ENCODE measurements at places on chromosomes 16 and 17. TPM values are rescaled to one million over a fixed set of nuclear protein-coding genes. Genes with fewer than 3 reads are reported as not detected.

- H3K4me1 ChIP-seq: peaks cover 54% of the 10 kb centered on the region
- peaks cover 12% of the 10 kb centered on the region for H3K36me3 ChIP-seq
- peak; percentile 73 for DNase-seq
- peak within 1 kb of the TSS; percentile 93 for H3K27ac ChIP-seq
- H3K4me3 ChIP-seq: peak within 1 kb of the TSS; percentile 98
- H3K27me3 ChIP-seq: no peaks in the 10 kb centered on the region
Observed at GRCh38 chr16:30183233-30184095, at the start of gene CORO1A. CORO1A (plus strand) TSS chr16:30183602; CDS start chr16:30185210, 1,608 bp downstream.

DNA sequence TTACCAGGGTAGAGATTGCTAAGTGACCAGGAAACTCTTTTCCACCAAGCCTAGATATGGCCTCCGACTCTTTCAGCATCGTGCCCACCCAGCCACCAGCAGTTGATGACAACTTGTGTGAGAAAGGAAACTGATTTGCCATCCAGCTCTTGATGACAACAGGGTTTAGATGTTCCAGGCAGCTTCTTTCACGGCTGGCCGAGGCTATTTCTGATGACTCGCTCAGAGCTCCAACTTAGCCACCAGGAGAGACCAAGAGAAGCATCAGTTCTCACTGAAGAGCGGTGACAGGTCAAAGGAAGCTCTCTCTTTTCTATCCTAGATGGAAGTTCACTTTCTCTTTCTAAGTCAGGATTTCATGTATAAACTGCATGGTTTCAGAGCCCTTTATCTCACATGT lies 61.2 kb downstream of the MPHOSPH6 start:
- no peaks in the 10 kb centered on the region for H3K4me1 ChIP-seq
- DNase-seq: no peak
- H3K36me3 ChIP-seq: no peaks in the 10 kb centered on the region
- H3K4me3 ChIP-seq: no peak overlapping the region
- peaks cover 4% of the 10 kb centered on the region for H3K27me3 ChIP-seq

DNA sequence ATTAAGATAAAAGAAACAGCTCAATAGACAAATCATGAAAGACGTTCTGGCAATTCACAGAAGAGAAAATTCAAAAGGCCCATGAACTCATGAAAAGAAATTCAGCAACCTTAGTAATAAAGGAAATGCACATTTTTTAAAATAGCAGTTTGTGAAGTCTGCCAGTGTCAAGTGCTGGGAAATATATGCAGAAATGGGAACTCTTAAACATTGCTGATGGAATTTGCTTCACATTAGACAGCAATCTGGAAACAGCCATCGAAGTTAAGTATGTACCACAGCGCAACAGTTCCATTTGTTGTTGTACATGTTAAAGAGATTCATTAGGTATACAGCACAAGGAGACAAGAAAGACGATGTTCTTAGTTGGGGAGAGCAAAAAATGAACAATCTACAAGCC lies 319.4 kb upstream of the SALL1 start:
- no peaks in the 10 kb centered on the region for H3K27me3 ChIP-seq
- no peak overlapping the region for H3K4me3 ChIP-seq
- no peaks in the 10 kb centered on the region for H3K4me1 ChIP-seq

DNA sequence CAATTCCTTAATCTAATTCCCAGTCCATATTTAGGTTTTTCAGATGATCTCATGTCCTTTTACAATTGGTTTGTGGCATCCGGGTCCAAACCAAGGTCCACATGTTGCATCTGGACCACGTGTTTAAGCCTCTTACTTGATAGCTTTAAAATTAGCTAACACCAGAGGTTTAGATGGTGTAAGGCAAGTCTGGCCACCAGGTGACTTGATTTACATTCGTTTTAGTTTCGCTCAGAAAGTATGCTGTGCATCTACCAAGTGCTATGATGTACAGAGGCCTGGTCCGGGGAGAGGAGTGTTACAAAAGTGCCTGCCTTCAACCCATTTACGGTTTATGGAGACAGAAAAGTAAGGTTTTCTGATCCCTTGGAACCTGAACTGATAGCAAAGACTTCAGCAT lies 878 bp upstream of the DNAJA2 start:
- H3K27ac ChIP-seq: peak overlapping the region; percentile 92
- no peak for DNase-seq
- H3K36me3 ChIP-seq: peaks cover 13% of the 10 kb centered on the region
- peaks cover 24% of the 10 kb centered on the region for H3K4me1 ChIP-seq

GRCh38 chr16:556474-557173 lies 3.6 kb upstream of the PRR35 start:
- H3K4me3 ChIP-seq: no peak overlapping the region
- no peak for DNase-seq
- no peak overlapping the region for H3K27ac ChIP-seq
- H3K36me3 ChIP-seq: peaks cover 7% of the 10 kb centered on the region
- peaks cover 4% of the 10 kb centered on the region for H3K4me1 ChIP-seq

DNA sequence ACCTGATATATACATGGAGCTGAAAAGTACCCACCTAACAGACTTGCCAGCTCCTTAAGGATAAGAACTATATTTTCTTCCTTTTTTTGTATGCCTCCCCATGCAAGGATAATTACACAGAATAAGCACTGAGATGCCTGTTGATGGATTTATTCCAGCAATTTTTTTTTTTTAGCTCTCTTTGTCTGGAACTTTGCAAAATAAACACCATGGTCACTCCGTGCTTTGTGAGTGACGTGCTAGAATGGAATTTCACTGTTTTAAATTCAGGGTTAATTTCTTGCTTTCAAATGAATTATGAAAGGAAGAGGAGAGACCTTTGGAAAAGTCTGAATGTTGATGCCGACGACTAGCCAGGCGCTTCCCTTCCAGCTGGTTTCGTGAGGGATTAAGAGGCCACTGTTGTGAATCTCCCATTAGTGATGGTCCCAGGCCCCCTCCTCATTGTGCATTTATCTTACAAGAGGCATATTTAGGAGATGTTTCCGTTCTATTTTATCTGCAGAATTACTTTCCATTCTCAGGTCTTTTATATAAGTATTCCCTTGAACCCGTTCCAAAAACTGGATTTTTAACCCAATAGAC lies 529.1 kb downstream of the WWOX start:
- H3K27ac ChIP-seq: no peak overlapping the region
- no peak overlapping the region for H3K4me3 ChIP-seq
- no peaks in the 10 kb centered on the region for H3K4me1 ChIP-seq
- no peak for DNase-seq
- H3K36me3 ChIP-seq: no peaks in the 10 kb centered on the region

- peaks cover 26% of the 10 kb centered on the region for H3K36me3 ChIP-seq
- peak within 1 kb of the TSS; percentile 99 for H3K27ac ChIP-seq
- H3K27me3 ChIP-seq: no peaks in the 10 kb centered on the region
- H3K4me1 ChIP-seq: peaks cover 59% of the 10 kb centered on the region
- H3K4me3 ChIP-seq: peak within 1 kb of the TSS; percentile 94
- peak; percentile 45 for DNase-seq
Observed at GRCh38 chr16:3065069-3065741, at the start of gene IL32. IL32 (plus strand) TSS chr16:3065640; CDS start chr16:3065812, 172 bp downstream.

- H3K36me3 ChIP-seq: peaks cover 10% of the 10 kb centered on the region
- H3K27me3 ChIP-seq: no peaks in the 10 kb centered on the region
- H3K4me3 ChIP-seq: no peak overlapping the region
Observed at GRCh38 chr16:87733190-87733589, 32.6 kb downstream of the KLHDC4 start.

DNA sequence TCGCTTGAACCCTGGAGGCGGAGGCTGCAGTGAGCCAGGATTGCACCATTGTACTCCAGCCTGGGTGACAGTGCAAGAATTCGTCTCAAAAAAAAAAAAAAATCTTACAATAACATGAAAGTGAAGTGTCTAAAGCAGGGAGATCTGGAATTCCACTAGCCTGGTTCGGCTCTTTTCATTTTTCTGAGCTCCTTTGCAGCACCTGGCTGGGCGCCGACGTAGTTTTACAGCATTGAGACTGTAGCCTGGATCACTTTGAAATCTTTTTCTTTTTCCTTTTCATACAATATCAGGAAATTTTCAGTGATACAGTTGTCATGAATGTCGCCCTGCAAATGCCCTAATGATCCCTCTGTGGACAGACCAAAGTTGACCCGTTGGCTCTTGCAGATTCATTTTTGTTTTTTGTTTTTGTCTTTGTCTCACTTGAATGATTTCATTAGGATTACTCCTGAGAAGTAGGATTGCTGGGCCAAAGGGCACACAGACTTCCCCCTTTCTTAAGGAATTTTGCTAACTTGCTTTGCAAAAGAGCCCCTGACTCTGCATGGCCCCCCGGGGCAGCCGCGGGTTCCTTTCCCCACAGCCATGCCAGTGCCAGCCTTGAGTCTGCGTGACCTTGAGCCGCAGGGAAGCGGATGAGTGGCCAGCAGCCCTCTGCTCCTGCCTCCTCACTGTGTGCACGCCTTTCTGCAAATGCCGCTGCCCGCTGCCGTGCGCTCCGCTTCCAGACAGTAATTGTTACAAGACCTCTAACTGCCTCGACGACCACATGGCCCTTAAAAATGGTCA lies 28.0 kb downstream of the CRISPLD2 start:
- no peaks in the 10 kb centered on the region for H3K36me3 ChIP-seq
- H3K27me3 ChIP-seq: peaks cover 45% of the 10 kb centered on the region
- no peak for DNase-seq
- H3K27ac ChIP-seq: no peak overlapping the region
- H3K4me3 ChIP-seq: no peak overlapping the region

DNA sequence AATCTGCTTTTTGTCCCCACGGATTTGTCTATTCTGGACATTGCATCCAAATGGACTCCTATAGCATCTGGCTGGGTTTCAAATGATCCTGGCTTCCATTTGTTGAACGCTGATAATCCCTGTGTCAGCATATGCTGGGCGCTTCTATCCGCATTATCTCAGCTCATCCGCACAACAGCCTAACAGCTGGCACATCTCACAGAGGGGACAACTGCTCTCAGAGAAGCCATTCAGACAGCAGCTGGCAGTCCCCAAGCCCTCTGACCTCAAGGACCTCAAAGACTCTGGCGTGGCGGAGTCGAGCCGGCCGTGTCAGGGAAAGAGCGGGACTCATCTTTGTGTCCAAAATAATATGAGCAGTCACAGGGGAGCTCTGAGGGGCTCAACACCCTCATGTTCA lies 82.3 kb downstream of the NT5M start:
- no peaks in the 10 kb centered on the region for H3K36me3 ChIP-seq
- H3K4me1 ChIP-seq: no peaks in the 10 kb centered on the region
- H3K27me3 ChIP-seq: no peaks in the 10 kb centered on the region
- no peak overlapping the region for H3K4me3 ChIP-seq
- H3K27ac ChIP-seq: no peak overlapping the region

GRCh38 chr17:75876190-75876937 lies 2.0 kb downstream of the TRIM47 start:
- H3K4me3 ChIP-seq: peak overlapping the region; percentile 57
- peaks cover 2% of the 10 kb centered on the region for H3K27me3 ChIP-seq
- peak; percentile 72 for DNase-seq
- no peaks in the 10 kb centered on the region for H3K36me3 ChIP-seq

RSKR gene
- total RNA-seq: 21.9 TPM

GRCh38 chr17:17151962-17152361 lies 54.2 kb downstream of the PLD6 start:
- H3K27ac ChIP-seq: no peak overlapping the region
